ENCODE measurements at places on chromosomes 13 and 19.
A peak's percentile ranks its signal among the peaks of the same experiment; 100 is the strongest.

GRCh38 chr13:51330791-51331190 lies 8.7 kb upstream of the SERPINE3 start:
- no peak for DNase-seq

- no peak for DNase-seq
Observed at GRCh38 chr19:52351512-52351911, 15.5 kb downstream of the ZNF610 start.

DNA sequence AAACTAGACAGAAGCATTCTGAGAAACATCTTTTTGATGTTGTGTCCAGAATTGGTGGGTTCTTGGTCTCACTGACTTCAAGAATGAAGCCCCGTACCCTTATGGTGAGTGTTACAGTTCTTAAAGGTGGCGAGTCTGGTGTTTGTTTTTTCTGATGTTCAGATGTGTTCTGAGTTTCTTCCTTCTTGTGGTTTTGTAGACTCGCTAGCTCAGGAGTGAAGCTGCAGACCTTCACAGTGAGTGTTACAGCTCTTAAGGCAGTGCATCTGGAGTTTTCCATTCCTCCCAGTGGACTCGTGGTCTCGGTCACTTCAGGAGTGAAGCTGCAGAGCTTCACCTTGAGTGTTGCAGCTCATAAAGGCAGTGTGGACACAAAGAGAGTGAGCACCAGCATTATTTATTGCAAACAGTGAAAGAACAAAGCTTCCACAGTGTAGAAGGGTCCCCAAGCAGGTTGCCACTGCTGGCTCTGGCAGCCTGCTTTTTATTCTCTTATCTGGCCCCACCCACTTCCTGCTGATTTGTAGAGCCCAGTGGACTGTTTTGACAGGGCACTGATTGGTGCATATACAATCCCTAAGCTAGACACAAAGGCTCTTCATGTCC lies 1820.8 kb downstream of the UQCRFS1 start:
- DNase-seq, result no peak

GRCh38 chr19:47523473-47523872 lies 8.6 kb upstream of the NAPA start:
- no peak for DNase-seq

DNA sequence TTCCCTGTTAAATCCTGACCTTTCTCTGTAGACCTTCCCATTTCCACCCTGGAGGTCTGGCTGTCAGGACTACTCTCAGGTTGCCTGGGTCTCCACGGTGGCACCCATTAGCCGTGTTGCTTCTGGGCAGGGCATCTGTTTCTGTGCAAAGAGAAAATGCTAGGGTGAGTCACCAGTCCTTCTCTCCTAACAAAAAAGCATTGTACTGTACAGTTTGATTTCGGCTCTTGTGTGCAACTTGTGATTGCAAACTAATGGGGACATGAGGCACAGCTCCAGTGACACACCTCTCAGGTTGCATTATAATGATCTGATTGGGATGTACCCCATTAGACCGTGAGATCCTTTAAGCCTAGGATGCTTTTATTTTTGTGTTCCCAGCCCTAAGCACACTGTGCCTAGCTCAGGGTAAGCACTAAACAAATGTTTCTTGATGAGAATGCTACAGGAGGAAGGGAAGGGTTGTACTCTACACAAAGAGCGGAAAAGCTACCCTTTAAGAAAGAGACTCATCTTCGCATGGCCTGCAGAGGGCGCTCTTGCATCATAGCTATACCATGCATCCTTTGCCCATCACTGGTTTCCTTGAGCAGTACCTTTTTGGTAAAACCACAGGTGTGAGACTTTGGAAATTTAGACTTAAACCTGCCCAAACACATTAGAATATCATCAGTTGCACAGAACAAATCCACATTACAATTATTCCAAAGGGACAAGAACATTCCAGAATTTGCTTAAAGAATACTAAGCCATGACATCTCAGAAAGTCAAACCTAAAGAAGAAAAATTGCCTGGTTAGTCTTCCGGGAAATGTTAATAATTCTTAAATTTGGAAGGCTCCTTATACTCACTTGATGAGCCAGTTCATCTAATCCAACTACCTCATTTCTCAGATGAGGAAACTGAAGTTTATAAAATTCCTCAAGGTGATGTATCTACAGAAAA lies 20.3 kb upstream of the TRIM13 start:
- DNase-seq, result peak; percentile 11

Data from stimulated activated CD8-positive, alpha-beta memory T cell treated with anti-CD3 and anti-CD28 coated beads, Interleukin-7, amount 100 ng/mL, for 48 hours (primary cell).